HT1080 (cell line): ENCODE measurements at places on chromosomes 4 and X. TPM values are rescaled to one million over a fixed set of nuclear protein-coding genes. Genes with fewer than 3 reads are reported as not detected.

GRCh38 chr4:3385711-3386420, 55.9 kb upstream of the HGFAC start:
- DNase-seq = no peak

DNA sequence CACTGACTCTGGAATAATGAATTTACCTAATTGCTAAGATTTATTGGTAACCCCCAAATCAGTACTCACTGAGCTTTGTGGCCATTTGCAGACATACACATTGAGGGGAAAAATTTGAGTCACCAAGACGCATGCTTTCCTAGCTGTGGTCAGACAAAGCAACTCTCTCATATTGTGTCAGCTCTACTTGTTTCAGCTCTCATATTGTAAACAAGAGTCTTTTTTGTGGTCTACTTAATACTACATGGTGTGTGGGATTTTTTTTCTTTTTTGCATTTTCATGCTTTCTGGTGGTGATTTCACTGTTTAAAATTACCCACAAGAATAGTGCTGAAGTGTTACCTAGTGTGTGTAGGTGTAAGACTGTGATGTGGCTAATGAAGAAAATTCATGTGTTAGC, 428.2 kb upstream of the GALNT7 start:
- DNase-seq = no peak

- DNase-seq = peak; percentile 32
These were observed 1077.3 kb upstream of the PCDH10 start for GRCh38 chr4:132071815-132072214.

DNA sequence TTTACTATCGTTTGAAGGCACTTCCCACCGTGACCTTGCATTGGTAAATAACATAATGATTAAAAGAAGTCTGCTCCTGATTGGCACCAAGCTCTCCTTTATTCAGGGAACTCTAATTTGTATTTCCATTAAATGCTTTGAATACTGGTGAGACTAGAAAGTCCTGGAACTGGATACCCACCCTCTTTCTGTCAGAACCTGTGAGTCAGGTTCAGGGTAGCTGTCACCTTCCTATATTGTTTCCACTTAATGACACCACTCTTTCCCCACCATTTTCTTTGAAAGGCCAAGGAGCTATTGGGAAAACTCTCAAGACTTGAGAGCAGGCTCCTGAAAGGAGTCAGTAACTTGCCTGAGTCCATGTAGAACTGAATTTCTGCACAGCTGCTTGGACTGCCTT, 55.9 kb upstream of the RASSF6 start:
- no peak for DNase-seq

DNA sequence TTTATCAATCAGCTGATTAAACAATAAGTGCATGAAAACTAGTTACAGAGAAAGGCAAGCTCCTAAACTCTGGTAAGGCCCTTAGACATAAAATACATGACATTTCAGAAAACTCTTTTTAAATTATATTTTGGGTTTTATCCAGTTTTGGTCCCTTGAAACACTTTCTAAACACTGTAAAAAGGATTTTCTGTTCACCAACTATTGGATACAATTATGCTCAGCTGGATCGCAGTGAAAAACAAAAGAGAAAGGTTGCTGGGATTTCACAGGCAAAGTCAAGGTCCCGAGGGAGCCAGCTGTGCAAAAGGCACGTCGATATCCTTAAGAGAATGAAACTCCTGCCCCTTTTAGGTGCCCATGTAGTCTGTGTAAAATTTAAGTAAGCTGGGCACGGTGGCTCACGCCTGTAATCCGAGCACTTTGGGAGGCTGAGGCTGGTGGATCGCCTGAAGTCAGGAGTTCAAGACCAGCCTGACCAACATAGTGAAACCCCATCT, 1018.4 kb upstream of the INTU start:
- no peak for DNase-seq

DNA sequence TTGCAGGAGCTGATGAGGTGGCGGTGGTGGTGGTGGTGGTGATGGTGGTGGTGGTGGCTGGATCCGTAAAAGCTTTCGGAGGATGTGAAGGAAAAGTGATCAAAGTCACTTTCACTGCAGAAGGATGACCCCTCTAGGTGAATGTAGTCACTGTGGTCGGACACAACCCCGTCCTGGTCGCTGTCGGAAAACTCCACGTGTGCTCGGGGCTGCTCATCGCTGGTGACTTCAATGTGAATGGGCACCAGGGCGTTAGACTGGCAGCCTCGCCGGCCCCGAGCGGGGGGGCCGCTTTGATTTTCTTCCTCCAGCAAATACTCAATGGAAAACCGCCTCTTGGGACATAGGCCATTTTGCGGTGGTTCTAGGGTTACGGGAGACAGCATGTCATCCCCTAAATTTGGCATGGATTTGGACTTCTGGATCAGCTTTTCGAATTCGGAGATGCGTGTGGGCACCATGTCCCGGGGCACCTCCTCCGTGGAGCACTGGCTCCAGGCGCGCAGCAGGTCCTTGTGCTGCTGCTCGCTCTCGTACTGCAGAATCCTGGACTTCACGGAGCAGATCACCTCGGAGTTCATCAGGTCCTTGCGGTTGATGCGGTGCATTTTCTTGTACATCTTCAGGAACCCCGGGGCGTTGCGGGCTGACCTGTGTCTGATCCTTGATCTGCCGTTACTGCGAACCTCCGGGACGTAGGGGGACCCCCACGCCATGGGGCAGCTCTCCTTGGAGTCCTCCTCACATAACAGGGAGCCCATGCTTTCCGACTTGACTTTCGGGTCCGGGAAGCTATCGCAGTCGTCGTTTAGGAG, 88.3 kb upstream of the PDLIM3 start:
- no peak for DNase-seq

- DNase-seq = peak; percentile 0
These were observed 28.2 kb downstream of the DCAF12L2 start for GRCh38 chrX:126137899-126138298.

- no peak for DNase-seq
These were observed 157.7 kb upstream of the ETNPPL start for GRCh38 chr4:108920395-108921087.

- DNase-seq = no peak
These were observed 161.6 kb downstream of the NPNT start for GRCh38 chr4:106056914-106057313.

- DNase-seq = no peak
These were observed 4.3 kb upstream of the FGG start for GRCh38 chr4:154616731-154617130.

- no peak for DNase-seq
These were observed 7.9 kb upstream of the MSANTD1 start for GRCh38 chr4:3240936-3241522.

DNA sequence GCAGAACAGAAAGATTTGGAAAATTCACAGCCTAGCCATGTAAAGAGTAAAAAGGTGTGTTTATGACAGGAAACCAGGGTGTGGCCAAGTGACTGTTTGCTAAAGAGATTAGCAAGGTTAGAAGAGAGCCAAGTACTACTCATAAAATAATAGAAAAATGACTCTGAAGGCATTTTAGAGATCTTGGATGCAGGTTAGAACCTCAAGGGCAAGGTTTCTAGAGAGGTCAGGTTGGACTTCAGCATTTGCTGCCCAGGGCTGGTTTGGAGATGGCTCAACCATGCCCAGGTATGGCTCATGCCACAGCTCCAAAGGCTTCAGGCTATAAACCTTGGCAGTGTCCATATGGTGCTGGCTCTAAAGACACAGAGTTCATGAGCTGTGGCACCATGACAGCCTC, 40.6 kb upstream of the ADGRA3 start:
- DNase-seq = no peak

GRCh38 chr4:189117426-189117825, 823.2 kb upstream of the FRG1 start:
- peak; percentile 5 for DNase-seq

- DNase-seq = no peak
These were observed 11.7 kb upstream of the SHOX start for GRCh38 chrX:618761-619450.

The FDCSP gene
- total RNA-seq = not detected in 2 replicates

The MAGIX gene
- total RNA-seq = 0.13 TPM in 1 of 2 replicates, not detected in the other

The GBA3 gene
- total RNA-seq = not detected in 2 replicates

The FBXW7 gene
- total RNA-seq = 15.0 and 17.4 TPM in 2 replicates

The IL21 gene
- total RNA-seq = not detected in 2 replicates

The TSPYL2 gene
- total RNA-seq = 5.5 and 6.0 TPM in 2 replicates

The PARM1 gene
- total RNA-seq = not detected in 2 replicates

The TGIF2LX gene
- total RNA-seq = not detected in 2 replicates
